ENCODE measurements at places on chromosomes 11 and 22. TPM values are rescaled to one million over a fixed set of nuclear protein-coding genes. Genes with fewer than 3 reads are reported as not detected.

ME3 gene
- total RNA-seq = 4.0 TPM

PANX3 gene
- total RNA-seq = not detected

FERMT3 gene
- 2.8 TPM for total RNA-seq

DSCAML1 gene
- total RNA-seq = not detected

CSF2RB gene
- total RNA-seq = 2.6 TPM

UCP3 gene
- total RNA-seq = 0.27 TPM

CHRM1 gene
- not detected for total RNA-seq

ATM gene
- 49.4 TPM for total RNA-seq

IFITM10 gene
- 0.28 TPM for total RNA-seq

SCUBE2 gene
- total RNA-seq = 0.45 TPM

OR5B21 gene
- total RNA-seq = not detected

MIOX gene
- not detected for total RNA-seq

BIRC3 gene
- total RNA-seq = 0.50 TPM

SLC22A12 gene
- total RNA-seq = not detected

MUC6 gene
- not detected for total RNA-seq

HYLS1 gene
- 5.7 TPM for total RNA-seq

OR52H1 gene
- total RNA-seq = not detected

ZBED5 gene
- 29.0 TPM for total RNA-seq

TSPO gene
- 407 TPM for total RNA-seq

SMIM35 gene
- total RNA-seq = not detected

Measured in HFFc6 (cell line).